Naive B cell (primary cell): ENCODE measurements at places on chromosomes 4 and X.

DNA sequence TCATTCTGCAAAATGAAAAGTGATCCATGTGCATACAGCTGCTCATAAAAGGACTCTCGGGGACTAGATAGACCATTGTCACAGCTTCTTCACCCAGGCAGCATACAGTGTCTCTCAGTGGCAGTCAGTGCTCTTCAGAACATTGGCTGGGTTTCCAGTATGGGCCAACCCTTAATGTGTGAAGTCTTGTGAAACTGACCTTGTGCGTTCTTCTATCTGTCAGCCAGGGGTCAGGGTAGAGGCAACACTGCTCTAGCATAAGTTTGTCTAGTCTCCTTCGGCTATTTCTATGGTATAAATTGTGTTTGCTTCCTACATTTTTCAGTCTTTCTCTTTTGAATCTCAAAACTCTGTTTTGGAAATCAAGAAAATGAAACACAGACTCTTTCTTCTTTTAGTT, 37.0 kb upstream of the SMIM31 start:
- DNase-seq: no peak

GRCh38 chr4:17373666-17374065, 138.2 kb downstream of the QDPR start:
- DNase-seq: no peak

DNA sequence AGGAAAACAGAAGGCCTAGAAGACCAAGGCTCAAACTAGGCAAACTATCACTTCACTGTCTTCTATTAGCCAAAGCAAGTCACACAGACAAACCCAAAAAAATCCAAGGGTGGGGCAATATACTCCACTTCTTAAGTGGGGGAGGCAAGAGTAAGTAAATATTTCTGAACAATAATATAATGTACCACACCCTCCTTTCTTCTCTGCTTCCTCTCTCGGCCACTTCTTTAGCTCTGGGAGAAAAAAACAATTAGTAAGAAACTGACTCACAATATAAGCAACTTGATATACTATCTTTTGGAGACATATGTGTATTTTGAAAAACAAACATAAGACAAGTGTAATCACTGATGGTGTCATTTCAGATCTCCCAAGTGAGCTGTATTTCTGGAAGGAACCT, 14.8 kb downstream of the DCAF8L1 start:
- no peak for DNase-seq

- DNase-seq: no peak
These were observed 299.3 kb downstream of the FBXW7 start for GRCh38 chr4:152236519-152237056.

DNA sequence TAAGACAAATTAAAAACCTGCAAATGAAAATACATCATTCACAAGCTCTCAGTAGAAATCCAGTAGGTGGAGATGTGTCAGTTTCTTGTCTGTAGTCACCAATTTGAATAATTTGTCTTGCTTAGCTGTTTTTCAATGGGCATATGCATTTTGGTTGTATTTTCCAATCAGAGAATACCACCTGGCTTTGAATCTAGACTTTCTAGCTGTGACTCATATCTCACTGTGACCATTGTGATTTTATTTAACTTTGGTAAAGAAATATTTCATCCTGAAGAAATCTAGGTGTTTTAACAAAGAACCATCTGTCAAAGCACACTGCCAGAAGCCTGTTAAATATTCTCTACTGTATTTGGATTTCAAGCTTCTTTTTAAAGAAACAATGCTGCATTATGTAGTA, 1650.6 kb upstream of the IGFBP7 start:
- no peak for DNase-seq
